Transverse colon (tissue), 4 donors: ENCODE measurements at places on chromosomes 3 and 15.

DNA sequence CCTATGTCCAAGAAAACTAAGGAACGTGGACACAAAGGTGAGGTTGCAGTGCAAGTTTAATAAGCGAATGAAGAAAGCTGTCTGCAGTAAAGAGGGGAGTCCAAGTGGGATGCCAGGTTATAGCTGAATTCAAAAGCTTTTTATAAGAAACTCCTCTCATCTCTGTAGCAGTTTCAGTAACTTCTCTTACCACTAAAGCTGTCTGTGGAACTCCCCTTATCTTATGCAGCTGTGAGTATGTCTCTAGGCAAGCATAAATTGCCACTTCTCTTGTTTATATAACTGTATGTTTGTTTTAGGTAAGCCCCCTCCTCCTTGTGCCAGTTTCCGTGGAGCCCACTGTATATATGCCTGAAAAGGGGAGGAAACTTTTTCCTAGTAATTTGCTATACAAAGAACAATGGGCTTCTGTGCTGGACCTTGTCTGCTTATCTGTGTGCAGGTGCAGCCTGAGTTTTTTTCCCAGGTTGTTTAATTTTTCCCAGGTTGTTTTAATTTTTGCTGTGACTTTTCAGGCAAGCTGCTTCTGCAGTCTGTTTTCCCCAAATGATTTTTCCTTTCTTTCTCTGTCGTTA lies 875.1 kb upstream of the EPHA6 start:
- no peaks in the 10 kb centered on the region for H3K4me1 ChIP-seq
- no peak for DNase-seq
- no peaks in the 10 kb centered on the region for H3K27me3 ChIP-seq
- H3K27ac ChIP-seq: no peak overlapping the region
- H3K36me3 ChIP-seq: no peaks in the 10 kb centered on the region

GRCh38 chr3:187975561-187976364 lies 178.2 kb upstream of the LPP start:
- no peak for DNase-seq

GRCh38 chr15:26125664-26126063 lies 262.5 kb upstream of the ATP10A start:
- H3K27ac ChIP-seq: no peak overlapping the region
- no peak for DNase-seq
- H3K4me3 ChIP-seq: no peak overlapping the region
- no peaks in the 10 kb centered on the region for H3K4me1 ChIP-seq
- no peaks in the 10 kb centered on the region for H3K36me3 ChIP-seq

GRCh38 chr3:59440285-59441028 lies 390.6 kb upstream of the CFAP20DC start:
- H3K27me3 ChIP-seq: no peaks in the 10 kb centered on the region
- no peak for DNase-seq
- peaks cover 9% of the 10 kb centered on the region for H3K4me1 ChIP-seq
- H3K27ac ChIP-seq: no peak overlapping the region

DNA sequence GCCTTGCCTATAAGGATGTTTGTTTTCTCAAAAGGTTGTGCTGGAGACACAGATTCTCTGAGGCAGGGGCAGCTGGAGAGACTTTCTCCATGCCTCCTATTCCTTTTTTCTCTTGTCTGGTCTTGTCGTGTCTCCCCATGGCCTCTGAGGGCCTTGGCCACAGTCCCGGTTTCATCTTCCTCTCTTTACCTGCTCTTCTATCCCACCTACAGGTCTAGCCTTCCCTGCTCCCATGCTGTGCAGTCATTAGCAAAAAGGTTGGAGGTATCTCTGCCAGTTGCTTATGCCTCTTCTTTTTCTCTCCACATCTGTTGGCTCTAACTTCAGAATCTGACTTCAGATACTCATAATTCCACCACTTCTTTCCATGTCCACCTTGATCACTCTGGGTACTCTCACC lies 191.1 kb downstream of the IL20RB start:
- H3K36me3 ChIP-seq: no peaks in the 10 kb centered on the region
- H3K4me1 ChIP-seq: no peaks in the 10 kb centered on the region
- no peak for DNase-seq
- H3K4me3 ChIP-seq: no peak overlapping the region
- no peaks in the 10 kb centered on the region for H3K27me3 ChIP-seq

GRCh38 chr3:104885214-104885814 lies 481.4 kb upstream of the ALCAM start:
- no peak for DNase-seq
- no peak overlapping the region for H3K27ac ChIP-seq
- H3K4me1 ChIP-seq: no peaks in the 10 kb centered on the region

GRCh38 chr3:151345859-151346258 lies 16.5 kb upstream of the P2RY13 start:
- peak overlapping the region; percentile 34 for H3K27ac ChIP-seq
- peaks cover 8% of the 10 kb centered on the region for H3K4me1 ChIP-seq
- H3K4me3 ChIP-seq: no peak overlapping the region
- H3K27me3 ChIP-seq: no peaks in the 10 kb centered on the region

- peaks cover 20% of the 10 kb centered on the region for H3K4me1 ChIP-seq
- H3K36me3 ChIP-seq: no peaks in the 10 kb centered on the region
- H3K27me3 ChIP-seq: no peaks in the 10 kb centered on the region
- H3K27ac ChIP-seq: peak overlapping the region; percentile 41
- H3K4me3 ChIP-seq: no peak overlapping the region
Measured at GRCh38 chr15:84598250-84598649, 2.6 kb upstream of the ZSCAN2 start.

GRCh38 chr3:26437678-26438077 lies 184.9 kb upstream of the LRRC3B start:
- no peaks in the 10 kb centered on the region for H3K27me3 ChIP-seq
- no peak overlapping the region for H3K4me3 ChIP-seq

DNA sequence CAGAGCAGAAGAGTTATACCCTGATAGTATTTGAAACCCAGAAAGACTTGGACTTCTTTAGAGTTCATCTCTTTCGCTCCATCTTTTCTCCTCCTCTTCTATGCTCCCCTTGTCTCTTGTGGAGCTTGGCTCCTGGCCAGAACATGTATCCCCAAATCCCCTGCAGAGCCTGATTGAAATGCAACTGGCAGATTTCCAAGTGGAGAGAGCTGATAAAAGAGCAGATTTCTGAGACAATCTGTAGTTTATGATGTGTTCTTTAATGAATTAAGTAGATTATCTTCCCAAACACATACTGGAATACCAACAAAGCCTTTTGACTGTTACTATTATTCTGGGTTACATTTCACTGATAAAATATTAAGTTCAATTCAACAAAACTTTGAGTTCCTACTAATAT lies 33.4 kb downstream of the UNC13C start:
- H3K36me3 ChIP-seq: no peaks in the 10 kb centered on the region
- no peak for DNase-seq
- no peaks in the 10 kb centered on the region for H3K4me1 ChIP-seq
- H3K27me3 ChIP-seq: no peaks in the 10 kb centered on the region

- H3K27me3 ChIP-seq: no peaks in the 10 kb centered on the region
- no peak for DNase-seq
- no peaks in the 10 kb centered on the region for H3K36me3 ChIP-seq
- H3K27ac ChIP-seq: no peak overlapping the region
- no peak overlapping the region for H3K4me3 ChIP-seq
Measured at GRCh38 chr3:131846296-131846924, 188.4 kb downstream of the CPNE4 start.

DNA sequence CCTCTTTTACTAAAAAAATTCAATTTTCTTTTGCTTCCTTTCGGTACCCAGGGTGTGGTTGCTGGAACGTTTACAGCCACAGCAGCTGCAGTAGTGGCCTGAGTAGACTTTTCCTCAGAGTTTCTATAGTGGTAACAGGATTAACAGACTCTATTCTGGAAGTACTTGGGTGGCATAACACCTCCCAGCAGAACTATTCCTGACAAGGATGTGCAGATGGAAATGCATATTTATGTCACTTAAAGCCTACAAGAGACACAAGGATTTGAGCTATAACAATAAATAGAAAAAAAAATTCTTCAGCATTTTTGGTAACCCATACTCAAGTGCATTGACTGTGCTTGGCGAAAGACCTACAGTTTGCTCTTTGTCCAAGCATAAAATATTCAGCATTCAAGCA lies 94.0 kb downstream of the MDFIC2 start:
- no peaks in the 10 kb centered on the region for H3K27me3 ChIP-seq
- no peaks in the 10 kb centered on the region for H3K36me3 ChIP-seq
- no peak overlapping the region for H3K27ac ChIP-seq
- DNase-seq: no peak
- H3K4me3 ChIP-seq: no peak overlapping the region
- H3K4me1 ChIP-seq: no peaks in the 10 kb centered on the region

- peak; percentile 75 for DNase-seq
- H3K4me1 ChIP-seq: peaks cover 23% of the 10 kb centered on the region
- H3K36me3 ChIP-seq: no peaks in the 10 kb centered on the region
- no peak overlapping the region for H3K4me3 ChIP-seq
Measured at GRCh38 chr3:176953106-176954060, 243.9 kb downstream of the TBL1XR1 start.

DNA sequence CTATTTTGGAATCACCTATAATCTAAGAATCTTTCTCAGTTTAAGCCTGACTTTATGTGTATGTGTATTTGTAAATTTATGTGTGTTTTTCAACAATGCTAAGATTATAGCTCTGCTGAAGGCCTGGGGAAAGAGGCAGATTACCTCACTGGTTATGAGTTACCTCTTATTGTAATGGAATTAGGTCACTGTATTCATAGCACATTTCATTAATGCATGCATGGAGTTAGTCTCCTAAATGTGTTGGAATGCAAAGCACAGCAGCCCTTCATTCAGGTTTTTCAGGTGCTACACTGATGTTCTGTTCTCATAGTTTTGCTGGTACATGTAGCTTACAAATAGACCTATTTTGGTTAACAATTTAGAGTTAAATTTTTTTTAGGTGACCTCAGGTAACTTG lies 9.5 kb downstream of the GPR87 start:
- H3K4me1 ChIP-seq: peaks cover 6% of the 10 kb centered on the region
- no peak overlapping the region for H3K27ac ChIP-seq
- H3K27me3 ChIP-seq: no peaks in the 10 kb centered on the region
- H3K4me3 ChIP-seq: no peak overlapping the region

GRCh38 chr15:42157981-42158765 lies 1.7 kb upstream of the PLA2G4F start:
- peaks cover 17% of the 10 kb centered on the region for H3K36me3 ChIP-seq
- H3K27me3 ChIP-seq: no peaks in the 10 kb centered on the region
- no peaks in the 10 kb centered on the region for H3K4me1 ChIP-seq
- H3K4me3 ChIP-seq: no peak overlapping the region
- no peak overlapping the region for H3K27ac ChIP-seq
